Brain pericyte (primary cell): ENCODE measurements at places on chromosomes 4 and X.

- DNase-seq, result no peak
Measured at GRCh38 chr4:14177987-14178386, 550.5 kb upstream of the BOD1L1 start.

GRCh38 chr4:121472937-121473721 is 92.3 kb upstream of the QRFPR start:
- no peak for DNase-seq

DNA sequence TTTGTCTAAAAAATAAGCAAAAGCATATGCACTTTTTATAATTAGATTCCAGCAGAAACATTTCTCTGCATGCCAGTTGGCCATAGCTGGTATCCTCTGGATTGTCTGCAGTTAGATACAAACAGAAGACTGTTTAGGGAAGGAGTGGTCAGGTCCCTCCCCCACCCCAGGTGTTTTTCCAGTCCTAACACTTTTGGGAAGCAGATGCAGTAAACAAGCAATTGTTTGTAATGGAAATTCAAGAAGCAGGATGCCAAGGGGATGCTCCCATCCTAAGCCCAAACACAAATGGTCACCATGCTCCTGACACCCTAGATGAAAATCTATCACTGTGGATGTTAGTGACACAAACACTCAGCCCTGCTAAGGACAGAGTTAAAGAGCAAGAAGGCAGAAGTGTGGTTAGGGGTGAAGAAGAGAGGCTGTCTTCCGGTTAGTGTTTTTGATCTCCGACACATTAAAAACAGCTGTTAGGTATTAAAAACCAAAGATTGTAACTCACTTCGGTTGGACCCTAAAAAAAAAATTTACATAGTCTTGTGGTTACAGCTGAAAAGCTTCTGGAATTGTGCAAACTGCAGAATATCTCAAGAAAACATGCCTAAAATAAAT is 7.9 kb downstream of the LEF1 start:
- DNase-seq, result no peak

GRCh38 chr4:151485541-151486131 is 76.7 kb downstream of the FHIP1A start:
- DNase-seq, result no peak
